AG09309 (cell line): ENCODE measurements at places on chromosomes 7 and 10.

- DNase-seq: no peak
Observed at GRCh38 chr7:99090771-99091542, 53.0 kb downstream of the SMURF1 start.

DNA sequence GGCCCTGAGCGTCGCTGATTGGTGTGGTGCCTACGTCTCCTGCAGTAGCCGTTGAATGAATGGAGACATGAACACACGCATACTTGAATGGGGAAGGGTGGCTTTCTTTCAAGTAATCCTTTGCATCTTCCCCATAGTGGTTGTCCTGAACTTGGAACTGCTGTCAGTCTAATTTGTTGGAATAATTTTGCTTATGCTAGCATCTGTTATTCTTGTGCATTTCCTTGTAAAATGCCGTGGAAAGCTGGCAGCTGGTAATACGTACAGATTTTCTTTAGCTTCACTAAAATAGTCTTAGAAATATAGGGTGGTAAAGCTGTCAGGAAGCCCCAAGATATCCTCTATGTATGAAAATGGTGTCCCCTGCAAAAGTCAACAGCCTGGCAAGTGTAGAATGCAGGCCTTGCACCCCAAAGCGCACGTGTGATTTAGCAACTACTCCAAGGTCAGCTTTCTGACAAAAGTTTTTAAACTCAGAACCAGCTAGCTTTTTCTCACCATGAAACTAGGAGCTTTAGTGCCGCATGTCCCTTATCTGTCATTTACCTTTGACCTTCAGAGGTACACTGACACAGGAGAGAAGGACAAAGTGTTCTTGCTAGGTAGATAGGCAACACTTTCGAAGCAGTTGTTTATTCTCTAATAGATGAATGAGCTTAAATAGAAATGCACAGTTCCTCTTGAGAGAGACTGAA, 70.8 kb downstream of the RBM33 start:
- DNase-seq: no peak

GRCh38 chr10:88073682-88074081, 210.3 kb downstream of the PTEN start:
- no peak for DNase-seq

DNA sequence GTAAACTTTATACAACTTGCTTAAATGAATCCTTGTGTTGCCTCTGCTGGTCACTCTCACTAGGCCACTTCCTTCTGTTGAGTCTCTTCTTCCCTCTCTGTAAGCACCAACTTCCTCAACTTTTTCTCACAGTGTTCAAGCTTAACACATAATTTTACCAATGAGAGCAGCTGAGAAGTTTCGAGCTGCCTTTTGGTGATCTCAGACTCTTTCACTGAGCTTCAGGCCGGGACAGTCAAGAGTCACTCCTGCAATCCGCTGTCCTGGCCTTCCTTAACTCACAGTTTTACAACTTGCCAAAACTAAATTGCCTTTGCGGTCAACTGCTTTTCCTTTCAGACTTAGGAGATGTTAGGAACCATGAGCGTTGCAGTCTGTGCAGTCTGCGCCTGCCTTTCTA, 47.4 kb downstream of the PRPF18 start:
- DNase-seq: peak; percentile 7

- no peak for DNase-seq
Observed at GRCh38 chr10:109149666-109150350, 773.5 kb downstream of the XPNPEP1 start.

- DNase-seq: no peak
Observed at GRCh38 chr10:103153302-103154197, 39.5 kb downstream of the NT5C2 start.

DNA sequence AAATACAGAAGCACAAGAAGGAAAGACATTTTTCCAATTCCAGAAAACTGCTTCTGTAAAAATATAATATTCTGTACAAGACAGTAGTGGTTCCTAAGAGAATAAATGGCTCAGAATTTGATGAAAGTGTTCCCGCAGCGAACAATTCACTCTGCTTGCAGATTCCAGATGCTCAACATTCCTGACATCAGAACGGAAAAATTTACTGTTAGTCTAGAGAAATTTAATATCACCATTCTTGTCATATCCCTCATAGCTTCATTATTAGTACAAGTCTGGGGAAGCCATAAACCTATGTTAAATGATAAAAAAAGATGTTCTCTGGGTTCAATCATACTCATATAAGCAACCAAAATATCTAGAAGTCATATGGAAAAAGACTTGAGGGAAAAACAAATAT, 83.6 kb downstream of the MPP7 start:
- DNase-seq: peak; percentile 31

GRCh38 chr10:44513591-44513990, 128.7 kb upstream of the CXCL12 start:
- peak; percentile 48 for DNase-seq

GRCh38 chr10:31129271-31129670, 97.6 kb upstream of the ZNF438 start:
- DNase-seq: peak; percentile 60
